ENCODE measurements at places on chromosomes 11 and 22. TPM values are rescaled to one million over a fixed set of nuclear protein-coding genes. Genes with fewer than 3 reads are reported as not detected.

The CHRM4 gene
- total RNA-seq = not detected

GRCh38 chr11:2800655-2801531, 84.7 kb downstream of the CDKN1C start:
- no peak for DNase-seq

DNA sequence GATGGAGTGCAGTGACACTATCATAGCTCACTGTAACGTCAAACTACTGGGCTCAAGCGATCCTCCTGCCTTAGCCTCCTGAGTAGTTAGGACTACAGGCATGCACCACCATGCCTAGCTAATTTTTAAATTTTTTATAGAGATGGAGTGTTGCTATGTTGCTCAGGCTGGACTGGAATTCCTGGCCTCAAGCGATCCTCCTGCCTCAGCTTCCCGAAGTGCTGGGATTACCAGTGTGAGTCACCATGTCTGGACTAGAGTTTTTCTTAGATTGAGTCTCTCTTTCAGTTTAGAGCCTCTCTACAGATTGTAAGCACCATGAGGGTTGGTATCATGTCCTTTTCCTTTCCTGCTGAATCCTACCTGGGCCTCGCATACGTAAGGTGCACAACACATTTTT, 57.3 kb upstream of the ALKBH3 start:
- no peak for DNase-seq

The TLCD5 gene
- 3.8 TPM for total RNA-seq

- no peak for DNase-seq
Measured at GRCh38 chr11:117185736-117186430, 7.3 kb downstream of the SIDT2 start.

DNA sequence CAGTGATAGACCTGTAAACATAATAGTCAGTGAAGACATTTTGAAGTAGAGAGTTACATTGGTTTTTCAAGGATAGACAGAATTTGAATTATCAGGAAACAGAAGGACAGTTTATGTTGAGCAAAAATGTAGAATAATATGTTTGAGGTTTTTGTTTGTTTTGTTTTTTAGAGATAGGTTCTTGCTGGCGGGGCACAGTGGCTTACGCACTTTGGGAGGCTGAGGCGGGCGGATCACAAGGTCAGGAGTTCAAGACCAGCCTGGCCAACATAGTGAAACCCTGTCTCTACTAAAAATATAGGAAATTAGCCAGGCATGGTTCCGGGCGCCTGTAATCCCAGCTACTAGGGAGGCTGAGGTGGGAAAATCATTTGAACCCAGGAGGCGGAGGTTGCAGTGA, 35.6 kb downstream of the BCL2L13 start:
- no peak for DNase-seq

The OSBP2 gene
- 1.5 TPM for total RNA-seq

The CCDC157 gene
- 2.6 TPM for total RNA-seq

All from renal cortical epithelial cell (primary cell).